Activated naive CD8-positive, alpha-beta T cell treated with anti-CD3 and anti-CD28 coated beads, Interleukin-2, amount 50 U/mL, for 24 hours (primary cell): ENCODE measurements at places on chromosomes 6 and 20.

- no peak for DNase-seq
These were observed at the start of gene GJA1 for GRCh38 chr6:121435444-121436069. GJA1 (plus strand) TSS chr6:121435646; CDS start chr6:121446848, 11,202 bp downstream.

GRCh38 chr6:11224966-11225463 lies 7.5 kb downstream of the NEDD9 start:
- DNase-seq: no peak

- no peak for DNase-seq
These were observed 29.7 kb upstream of the PI16 start for GRCh38 chr6:36924778-36925374.

DNA sequence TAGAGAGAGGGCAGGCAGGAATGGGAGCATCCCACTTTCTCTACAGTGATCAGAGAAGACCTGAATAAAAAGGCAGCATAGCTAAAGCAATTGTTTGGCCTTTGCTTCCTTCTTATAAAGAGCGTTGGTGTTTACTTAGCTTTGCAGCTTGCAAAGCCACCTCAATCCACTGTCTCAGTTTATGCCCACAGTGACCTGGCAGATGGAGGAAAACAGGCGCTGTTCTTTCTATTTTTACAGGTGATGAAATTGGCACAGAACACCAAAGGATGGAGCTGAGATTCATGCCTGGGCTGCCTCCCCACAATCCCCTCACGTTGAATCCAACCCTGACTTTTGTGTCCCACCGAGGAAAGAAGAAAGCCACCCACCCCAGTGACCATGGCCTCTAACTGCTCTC lies 130.5 kb downstream of the TTLL2 start:
- no peak for DNase-seq

DNA sequence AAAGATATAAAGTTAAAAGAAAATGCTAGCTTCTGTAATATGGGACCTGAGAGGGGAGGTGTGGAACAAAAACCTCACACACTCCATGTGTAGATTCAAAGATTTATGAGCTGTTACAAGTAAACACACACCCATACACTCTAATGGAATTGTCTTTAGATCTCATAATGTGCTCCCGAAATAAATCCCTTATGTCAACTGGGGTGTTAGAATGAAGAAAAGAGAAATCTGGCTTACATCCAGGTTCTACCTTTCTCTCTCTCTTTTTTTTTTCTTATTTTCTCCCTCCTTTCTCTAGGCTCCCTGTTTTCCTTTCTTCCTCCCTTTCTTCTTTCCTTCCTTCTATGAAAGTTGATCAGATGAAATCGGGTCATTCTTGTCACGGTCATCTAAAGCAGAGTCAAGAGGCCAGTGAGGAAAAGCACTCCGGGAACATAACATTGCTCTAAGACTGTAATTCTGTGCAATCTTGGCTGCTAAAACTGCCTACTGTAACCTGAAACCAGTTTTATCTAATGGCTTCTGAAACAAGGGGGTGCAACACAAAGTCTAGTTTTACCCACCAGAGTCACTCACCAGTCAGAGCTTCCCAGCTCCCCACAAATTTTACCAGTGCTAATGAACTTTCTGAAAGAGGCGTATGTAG lies 68.3 kb upstream of the BTBD3 start:
- DNase-seq: no peak

GRCh38 chr6:10429638-10430427 lies 15.0 kb upstream of the TFAP2A start:
- DNase-seq: no peak

DNA sequence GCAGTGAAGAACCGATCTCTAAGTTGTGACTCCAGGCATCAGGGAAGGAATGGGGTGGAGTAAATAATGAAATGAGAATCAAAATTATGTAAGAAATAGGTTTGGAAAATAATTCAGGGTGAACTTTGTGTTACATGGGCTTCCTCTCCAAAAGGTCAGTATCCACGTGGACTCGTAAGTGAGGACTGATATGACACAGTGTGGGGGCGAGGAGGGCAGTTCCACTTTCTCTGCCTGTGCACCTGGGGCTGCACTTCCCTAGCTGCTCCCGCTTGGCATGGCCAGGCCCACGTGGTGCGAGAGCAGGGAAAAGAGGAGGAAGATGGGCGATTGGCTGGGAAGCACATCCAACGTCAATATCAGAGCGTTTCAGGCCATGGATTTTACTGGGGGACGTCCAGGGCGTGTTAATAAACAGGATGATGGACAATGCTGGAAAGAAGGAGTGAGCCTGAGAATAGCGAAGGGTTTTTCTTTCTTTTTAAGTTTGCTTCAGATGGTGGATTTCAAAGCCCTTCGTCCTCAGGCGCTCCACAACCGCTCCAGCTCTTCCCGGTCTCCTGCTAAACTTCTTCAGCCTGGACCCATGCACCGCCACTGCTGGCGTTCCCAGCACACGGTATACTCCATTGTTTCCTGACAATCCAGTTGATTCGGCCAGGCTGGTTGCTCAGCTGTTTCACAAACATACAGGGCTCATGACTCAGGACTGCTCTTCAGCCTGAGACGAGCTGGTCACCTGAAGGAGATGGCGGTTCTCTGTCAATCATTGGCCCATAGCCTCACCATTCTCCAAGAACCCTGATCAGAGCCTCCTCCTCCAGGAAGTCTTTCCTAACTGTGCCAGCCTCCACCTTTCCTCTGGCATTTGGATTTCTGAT lies 11.8 kb downstream of the CCR6 start:
- DNase-seq: no peak

GRCh38 chr6:127481628-127482027 lies 22.4 kb upstream of the KIAA0408 start:
- DNase-seq: no peak
